Left hindlimb (tissue), 1 donor: ENCODE measurements at places on chromosomes 1 and 21.

- no peak for DNase-seq
Measured at GRCh38 chr1:155472491-155473083, 90.0 kb downstream of the ASH1L start.

- DNase-seq, result peak; percentile 78
Measured at GRCh38 chr1:154747740-154748404, 122.2 kb downstream of the KCNN3 start.

DNA sequence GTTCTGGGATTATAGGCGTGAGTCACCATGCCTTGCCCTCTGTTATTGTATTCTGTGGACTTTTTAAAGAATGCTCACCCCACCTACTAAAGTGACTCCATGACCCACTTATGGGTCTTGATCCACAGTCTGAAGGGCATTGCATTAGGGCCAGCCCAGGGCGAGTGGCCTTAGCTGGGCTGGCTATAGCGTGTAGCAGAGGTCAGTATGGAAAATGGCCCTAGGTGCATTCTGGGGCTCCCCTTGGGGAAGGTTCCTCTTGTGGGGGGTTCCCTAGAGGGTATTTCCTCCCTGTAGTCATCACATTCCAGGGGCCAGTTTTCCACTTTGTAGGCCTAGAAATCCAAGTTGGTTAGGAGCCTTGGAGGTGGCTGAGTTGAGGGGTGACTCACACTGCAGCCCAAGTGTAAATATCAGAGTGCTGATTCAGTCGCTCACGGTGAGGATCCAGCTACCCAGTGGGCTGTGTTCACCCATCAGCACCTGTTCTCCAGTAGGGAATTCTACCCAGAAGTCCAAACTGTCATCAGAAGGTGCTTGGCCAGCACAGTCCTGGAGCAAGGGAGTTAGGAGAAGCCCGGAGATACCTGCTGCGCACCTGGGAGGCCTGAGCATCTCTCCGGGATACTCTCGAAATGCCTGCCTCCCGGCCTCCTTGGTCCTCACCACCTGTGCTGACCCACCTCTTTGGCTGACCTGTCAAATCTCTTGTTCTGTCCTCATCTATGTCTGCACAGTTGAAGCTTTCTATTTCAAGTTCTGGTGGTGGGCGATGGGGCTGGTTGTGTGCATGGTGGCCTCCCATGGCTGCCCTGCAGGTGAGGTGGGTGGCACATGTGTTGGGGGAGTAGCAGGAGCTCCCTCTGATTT, 52.2 kb downstream of the NENF start:
- no peak for DNase-seq

GRCh38 chr1:221031458-221032203, 152.4 kb downstream of the HLX start:
- DNase-seq, result no peak

- DNase-seq, result peak; percentile 62
Measured at GRCh38 chr1:211648980-211649934, 26.2 kb downstream of the NEK2 start.

- peak; percentile 58 for DNase-seq
Measured at GRCh38 chr1:234617131-234617985, 7.4 kb upstream of the IRF2BP2 start.

- no peak for DNase-seq
Measured at GRCh38 chr1:24254783-24255182, 64.4 kb upstream of the GRHL3 start.

GRCh38 chr1:83593073-83593472, 405.9 kb downstream of the TTLL7 start:
- no peak for DNase-seq

DNA sequence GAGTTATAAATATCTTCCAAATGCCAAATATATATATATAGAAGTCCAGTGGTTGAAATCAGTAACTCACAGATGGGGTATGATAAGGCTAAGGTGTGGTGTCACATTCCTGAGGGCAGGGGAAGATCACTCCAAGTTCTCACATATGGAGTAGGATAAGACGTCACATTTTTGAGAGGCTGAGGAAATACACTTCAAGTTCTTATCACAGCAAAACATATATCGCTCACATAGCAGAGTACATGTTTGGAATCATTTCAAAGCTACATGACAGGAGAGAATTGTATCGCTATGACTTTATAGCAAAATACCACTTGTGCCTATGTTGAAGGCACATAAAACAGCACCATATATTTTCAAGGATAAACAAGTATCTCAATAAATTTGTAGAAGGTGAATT, 55.1 kb downstream of the RBM11 start:
- DNase-seq, result no peak

- DNase-seq, result no peak
Measured at GRCh38 chr1:201419256-201419655, 2.3 kb downstream of the TNNI1 start.

DNA sequence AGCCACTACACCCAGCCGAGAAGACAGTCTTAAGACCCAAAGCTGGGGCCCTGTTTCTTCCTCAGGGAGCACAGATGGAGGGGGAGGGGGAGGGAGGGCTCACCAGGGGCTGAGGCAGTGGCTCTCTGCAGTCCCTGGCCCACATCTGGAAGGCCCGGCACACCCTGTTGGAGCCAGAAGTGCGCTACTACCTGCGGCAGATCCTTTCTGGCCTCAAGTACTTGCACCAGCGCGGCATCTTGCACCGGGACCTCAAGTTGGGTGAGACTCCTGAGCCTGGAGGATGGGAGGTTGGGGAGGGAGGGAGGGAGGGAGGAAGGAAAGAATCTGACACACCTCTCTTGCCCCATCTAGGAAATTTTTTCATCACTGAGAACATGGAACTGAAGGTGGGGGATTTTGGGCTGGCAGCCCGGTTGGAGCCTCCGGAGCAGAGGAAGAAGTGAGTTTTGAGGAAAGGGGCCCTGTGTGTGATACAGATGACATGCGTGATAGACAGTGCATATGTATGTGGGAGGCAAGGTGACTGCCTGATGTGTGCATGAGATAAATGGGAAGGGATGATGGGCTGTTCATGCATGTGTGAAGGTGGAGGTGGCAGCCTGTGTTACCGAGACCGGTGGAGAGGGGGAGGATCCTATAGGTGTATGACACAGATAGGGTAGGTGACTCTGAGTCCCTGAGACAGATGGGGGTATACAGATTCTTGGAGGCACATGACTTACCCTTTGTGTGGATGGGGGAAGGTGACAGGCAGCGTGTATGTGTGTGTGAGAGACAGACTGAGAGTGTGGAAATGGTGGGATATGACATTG, 1.5 kb downstream of the PLK3 start:
- peak; percentile 34 for DNase-seq

GRCh38 chr1:53639996-53640700, 98.8 kb downstream of the GLIS1 start:
- DNase-seq, result no peak

GRCh38 chr1:43998000-43998378, 6.6 kb downstream of the CCDC24 start:
- DNase-seq, result no peak

DNA sequence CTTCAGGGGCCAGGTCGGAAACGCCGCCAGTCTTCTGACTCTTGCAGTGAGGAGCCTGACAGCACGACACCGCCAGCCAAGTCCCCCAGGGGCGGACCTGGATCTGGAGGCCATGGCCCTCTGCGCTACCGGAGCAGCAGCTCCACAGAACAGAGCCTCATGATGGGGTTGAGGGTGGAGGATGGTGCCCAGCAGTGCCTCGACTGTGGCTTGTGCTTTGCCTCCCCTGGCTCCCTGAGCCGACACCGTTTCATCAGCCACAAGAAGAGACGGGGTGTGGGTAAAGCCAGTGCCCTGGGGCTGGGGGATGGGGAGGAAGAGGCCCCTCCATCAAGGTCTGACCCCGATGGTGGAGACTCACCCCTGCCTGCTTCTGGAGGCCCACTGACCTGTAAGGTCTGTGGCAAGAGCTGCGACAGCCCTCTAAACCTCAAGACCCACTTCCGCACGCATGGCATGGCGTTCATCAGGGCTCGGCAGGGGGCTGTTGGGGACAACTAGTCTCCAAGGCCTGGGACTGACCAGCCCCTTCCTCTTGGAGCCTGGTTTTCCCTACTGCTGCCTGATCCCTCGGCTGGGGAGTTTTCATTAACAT, 8.7 kb downstream of the ZNF687 start:
- no peak for DNase-seq

DNA sequence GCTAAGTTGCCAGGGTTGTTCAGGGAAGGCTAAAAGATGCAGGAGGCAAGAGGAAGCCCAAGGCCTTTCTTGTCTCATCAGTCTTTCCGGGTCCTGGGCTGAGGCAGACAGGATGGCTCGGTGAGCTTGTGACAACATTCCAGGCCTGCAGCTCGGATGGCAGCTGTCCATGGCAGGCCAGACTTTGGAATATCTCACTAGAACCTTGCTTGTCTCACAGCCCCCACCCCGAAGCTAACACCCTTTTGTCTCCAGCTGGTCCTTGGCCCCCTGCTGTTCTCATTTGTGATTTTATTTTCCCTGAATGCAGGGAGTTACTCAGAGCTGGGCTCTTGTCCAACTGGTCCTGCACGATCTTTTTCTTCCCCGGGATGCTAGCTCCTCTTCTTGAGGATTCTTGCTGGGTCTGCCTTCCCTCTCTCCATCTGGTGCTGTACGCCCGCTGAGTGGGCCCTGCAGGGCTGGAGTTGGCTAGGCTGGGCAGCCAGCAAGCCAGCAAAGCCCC, 477.2 kb upstream of the CAMK1G start:
- DNase-seq, result peak; percentile 39

GRCh38 chr1:112850034-112850757, 105.8 kb downstream of the SLC16A1 start:
- no peak for DNase-seq

GRCh38 chr1:160045653-160046052, 13.9 kb upstream of the PIGM start:
- no peak for DNase-seq

- no peak for DNase-seq
Measured at GRCh38 chr21:17554679-17555465, 42.0 kb downstream of the CXADR start.

DNA sequence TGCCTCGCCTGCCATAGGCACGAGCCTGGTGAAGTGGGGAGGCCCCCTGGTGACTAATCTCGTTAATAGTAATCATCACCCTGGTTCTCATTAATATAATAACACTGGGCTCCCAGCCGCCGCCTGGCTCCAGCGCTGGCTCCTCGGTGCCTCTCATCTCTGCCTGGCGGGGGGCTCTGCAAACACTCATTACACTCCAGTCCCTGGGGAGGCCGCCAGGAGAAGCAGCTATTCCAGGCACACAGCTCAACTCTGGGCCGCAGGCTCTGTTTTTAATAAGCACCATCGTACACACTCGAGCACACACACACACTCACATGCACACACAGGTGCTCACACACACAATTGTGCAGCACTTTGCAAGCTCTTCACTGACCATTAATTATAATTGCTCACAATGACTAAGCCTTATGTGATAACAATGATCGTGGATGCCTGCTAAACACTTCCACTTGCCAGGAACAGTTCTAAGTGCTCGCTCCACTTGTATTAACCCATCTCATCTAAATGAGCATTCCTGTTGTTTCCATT, 52.2 kb downstream of the SDC3 start:
- DNase-seq, result no peak
